ENCODE measurements at places on chromosomes 3 and 15. TPM values are rescaled to one million over a fixed set of nuclear protein-coding genes. Genes with fewer than 3 reads are reported as not detected.

PRSS50 gene
- polyA plus RNA-seq: 0.10 TPM

THPO gene
- 0.38 TPM for polyA plus RNA-seq

SAMD7 gene
- not detected for polyA plus RNA-seq

GRCh38 chr15:78909791-78910228 is 35.0 kb downstream of the CTSH start:
- H3K36me3 ChIP-seq: peaks cover 94% of the 10 kb centered on the region
- H3K4me3 ChIP-seq: no peak overlapping the region
- no peak overlapping the region for H3K27ac ChIP-seq
- peak; percentile 78 for DNase-seq
- H3K4me1 ChIP-seq: peaks cover 67% of the 10 kb centered on the region

- DNase-seq: no peak
- H3K4me3 ChIP-seq: no peak overlapping the region
- no peaks in the 10 kb centered on the region for H3K4me1 ChIP-seq
- no peaks in the 10 kb centered on the region for H3K27me3 ChIP-seq
- H3K27ac ChIP-seq: no peak overlapping the region
- H3K36me3 ChIP-seq: no peaks in the 10 kb centered on the region
Observed at GRCh38 chr15:98063315-98063714, 102.8 kb downstream of the ARRDC4 start.

DNA sequence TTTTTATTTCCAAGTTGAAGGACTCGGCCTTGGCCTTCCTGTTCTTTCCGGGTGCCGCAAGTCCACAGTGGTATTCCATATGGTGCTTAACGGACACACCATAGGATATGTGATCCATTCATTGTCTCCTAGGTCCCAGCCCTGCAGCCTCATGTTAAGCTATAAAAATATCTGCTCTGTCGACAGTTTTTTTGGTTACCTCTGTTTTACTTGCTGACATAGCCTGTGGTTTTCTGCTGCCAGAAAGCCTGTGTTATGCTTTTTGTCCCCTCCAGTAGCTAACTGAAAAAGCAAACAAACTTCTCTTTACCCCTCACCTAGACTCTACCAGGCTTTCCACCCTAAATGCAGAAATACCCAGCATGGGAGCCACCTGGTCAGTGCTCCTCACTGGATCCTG is 5.3 kb downstream of the INAFM2 start:
- DNase-seq: no peak
- H3K4me3 ChIP-seq: no peak overlapping the region
- peaks cover 91% of the 10 kb centered on the region for H3K4me1 ChIP-seq
- no peak overlapping the region for H3K27ac ChIP-seq

DNA sequence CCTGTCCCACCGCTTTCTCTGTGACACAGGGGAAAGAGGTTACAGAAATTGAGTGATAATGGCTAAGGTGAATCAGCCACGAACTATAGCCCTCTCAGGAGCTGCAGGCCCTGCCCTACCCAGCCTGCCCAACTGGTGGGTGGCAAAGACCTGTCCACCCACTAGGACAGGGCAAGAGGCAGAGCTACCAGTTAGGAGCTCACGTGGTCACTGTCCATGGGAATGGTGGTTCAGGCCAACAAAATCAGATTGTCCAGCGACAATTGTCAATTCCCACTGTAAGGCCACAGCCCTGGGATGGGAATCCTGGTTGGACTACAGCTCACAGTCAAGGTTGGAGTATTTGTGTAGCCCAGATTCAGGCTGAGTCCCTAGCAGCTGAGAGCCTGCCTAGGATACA is 75.0 kb downstream of the PPCDC start:
- H3K27me3 ChIP-seq: no peaks in the 10 kb centered on the region
- no peak for DNase-seq
- H3K4me3 ChIP-seq: no peak overlapping the region
- no peaks in the 10 kb centered on the region for H3K4me1 ChIP-seq
- no peaks in the 10 kb centered on the region for H3K36me3 ChIP-seq

DNA sequence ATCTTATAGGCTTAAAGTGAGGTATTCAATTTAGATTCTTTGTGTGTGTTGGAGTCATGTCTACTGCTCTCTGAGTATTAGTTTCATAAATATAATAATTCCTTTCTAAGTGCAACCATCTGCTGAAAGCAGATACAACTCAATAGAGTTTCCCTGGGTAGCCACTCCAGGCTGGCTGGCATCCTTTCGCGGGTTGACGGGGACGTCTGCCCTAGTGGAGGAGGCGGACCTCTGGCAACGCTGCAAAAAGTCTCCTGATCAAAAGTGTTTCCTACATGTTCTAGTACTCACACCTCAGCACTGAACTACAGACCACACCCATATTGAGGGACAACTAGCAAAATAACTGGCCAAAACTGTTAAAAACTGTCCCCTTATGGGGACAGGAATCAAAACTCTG is 2.5 kb downstream of the MOBP start:
- H3K4me1 ChIP-seq: no peaks in the 10 kb centered on the region
- no peak overlapping the region for H3K27ac ChIP-seq
- no peak overlapping the region for H3K4me3 ChIP-seq
- DNase-seq: no peak
